Activated naive CD4-positive, alpha-beta T cell treated with anti-CD3 and anti-CD28 coated beads, Interleukin-2, amount 50 U/mL, for 16 hours (primary cell): ENCODE measurements at places on chromosomes 3 and 15.

GRCh38 chr3:107523289-107523538 is 452 bp downstream of the BBX start:
- no peak for DNase-seq

DNA sequence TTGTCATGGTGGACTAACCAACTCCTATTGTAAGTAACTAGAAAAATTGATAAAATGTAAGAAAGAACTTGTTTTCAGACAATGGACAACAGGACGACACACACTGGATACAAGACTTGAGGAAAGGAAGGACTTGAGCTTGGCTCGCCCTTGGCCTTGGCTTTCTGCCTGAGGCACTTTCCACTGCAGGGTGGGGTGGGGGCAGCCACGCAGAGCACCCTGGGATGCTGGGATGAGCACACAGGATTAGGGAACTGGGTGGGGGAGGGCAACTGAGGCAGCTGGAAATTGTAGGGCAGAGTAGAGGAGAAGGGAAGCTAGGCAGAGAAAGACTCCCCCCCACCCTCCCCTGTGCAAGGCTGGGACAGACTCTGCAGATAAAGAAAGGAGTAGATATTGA is 25.5 kb upstream of the HHATL start:
- DNase-seq, result no peak

DNA sequence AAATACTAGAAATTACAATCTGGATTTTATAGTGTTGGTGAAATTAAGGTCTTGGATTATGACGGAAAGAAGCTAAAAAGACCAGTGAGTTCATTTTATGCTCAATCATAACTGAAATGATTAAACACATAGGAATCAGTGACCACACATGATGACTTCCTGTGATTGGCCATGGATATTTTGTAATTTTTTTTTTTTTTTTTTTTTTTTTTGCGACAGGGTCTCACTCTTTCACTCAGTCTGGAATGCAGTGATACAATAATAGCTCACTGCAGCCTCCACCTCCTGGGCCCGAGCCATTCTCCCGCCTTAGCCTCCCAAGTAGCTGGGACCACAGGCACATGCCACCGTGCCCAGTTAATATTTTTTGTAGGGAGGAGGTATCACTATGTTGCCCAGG is 47.4 kb downstream of the PAQR5 start:
- no peak for DNase-seq

DNA sequence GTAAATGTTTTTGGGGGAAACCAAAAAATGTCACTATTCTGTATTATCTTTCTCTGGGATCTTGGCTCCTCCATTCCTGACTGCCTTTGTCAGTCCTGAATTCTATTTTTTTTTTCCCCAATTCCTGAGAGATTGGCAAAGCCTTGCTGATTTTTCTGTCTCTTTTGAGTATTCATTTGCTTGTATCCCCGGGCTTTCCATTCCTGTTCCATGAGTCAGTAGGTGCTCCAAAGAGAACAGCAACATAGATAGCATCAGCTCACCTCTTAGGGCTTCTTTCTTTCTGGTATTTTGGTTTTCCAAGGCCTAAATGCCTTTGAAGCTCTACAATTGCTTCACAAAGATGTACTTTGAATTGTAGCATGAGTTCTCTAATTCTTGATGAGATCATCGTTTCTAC is 271.7 kb upstream of the LRRC3B start:
- DNase-seq, result no peak

- DNase-seq, result no peak
These were observed 198.8 kb downstream of the XXYLT1 start for GRCh38 chr3:195071916-195072820.

DNA sequence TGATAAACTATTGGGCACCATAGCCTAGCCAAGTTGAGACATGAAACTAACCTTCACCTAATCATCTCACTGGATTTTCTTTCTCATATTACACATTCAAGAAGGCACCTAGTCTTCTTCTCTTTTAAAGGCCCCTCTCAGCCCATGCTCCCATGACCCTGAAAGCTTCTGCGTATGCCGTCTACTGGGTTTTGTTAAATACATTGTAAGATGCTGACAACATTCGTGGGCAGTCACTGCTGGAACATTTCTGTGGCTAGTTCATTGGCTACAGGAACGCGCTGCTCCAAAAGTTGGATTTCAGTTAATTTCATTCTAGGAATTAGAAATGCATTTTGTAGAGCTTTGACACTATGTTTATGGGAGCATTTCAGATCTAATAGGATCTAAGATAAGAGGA is 52.3 kb upstream of the CHD2 start:
- no peak for DNase-seq

DNA sequence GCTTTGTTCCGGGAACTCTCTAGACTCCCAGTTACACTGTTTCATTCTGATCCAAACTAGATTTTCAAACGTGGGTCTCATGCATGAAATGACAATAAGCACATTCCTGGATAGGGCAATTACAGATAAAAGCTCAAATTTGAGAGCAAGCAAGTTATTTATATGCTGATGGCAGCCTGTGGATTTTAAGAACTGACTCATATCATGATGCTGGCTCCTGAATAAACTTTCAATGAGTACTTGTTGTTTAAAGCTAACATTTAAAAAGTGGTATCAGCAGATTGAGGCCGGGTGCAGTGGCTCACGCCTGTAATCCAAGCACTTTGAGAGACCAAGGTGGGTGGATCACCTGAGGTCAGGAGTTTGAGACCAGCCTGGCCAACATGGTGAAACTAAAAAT is 66.6 kb downstream of the LEO1 start:
- no peak for DNase-seq
